CD8-positive, alpha-beta T cell (primary cell): ENCODE measurements at places on chromosomes 2 and 18.

DNA sequence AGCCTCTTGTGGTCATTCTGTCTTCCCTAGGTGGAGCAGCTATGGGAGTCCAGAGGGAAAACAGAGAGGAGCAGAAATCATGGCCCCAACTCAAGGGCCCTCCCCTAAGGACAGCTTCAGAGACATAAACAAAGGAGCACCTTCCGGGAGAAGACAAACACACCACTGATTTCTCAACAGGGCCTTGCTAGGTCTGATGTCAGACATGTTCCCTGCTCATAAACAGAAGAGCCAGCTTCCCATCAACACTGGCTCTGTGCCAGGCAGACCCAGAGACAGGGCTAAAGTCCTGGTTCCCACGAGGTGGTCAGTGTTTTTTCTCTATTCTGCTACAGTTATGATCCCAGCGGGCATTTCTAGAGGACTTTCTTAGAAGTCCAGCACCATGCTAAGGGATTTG, 19.3 kb downstream of the CXCR2 start:
- DNase-seq, result no peak

DNA sequence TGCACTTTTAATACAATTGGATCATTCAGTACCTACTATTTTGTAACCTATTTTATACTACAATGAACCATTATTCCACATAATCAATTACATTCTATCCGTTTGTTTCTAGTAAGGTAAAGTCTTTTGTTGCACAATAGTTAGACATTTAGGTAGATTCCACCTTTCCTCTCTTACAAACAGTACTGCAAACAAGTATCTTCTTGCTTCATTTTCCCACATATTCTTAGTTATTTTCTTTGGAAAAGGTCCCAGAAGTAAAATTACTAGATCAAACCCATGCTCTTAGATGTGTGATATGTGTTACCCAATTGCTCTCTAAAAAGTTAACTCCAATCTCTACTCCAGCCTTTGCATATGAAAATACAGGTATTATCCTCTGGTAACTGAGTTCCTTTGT, 49.6 kb downstream of the SPIRE1 start:
- no peak for DNase-seq

- no peak for DNase-seq
These were observed 124.4 kb downstream of the TMEM163 start for GRCh38 chr2:134594399-134594798.

DNA sequence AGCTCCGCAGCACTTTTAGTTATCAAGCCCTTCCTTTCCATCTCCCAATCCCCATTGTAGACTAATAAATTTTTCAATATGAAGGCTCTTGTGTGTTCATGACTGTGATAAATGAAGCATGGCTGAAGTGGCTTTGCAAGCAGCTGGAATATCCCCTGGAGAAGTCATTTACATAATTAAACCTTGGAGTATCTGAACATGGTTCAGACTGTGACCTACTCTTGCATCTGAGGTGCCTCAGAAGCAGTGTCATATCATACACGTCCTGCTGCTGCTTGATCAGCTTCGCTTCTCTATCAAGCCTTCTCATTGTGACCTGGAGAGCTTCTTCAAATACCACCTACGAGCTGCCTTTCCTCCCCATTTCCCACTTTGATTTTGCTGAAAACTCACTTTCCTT, 48.4 kb upstream of the ZNF397 start:
- no peak for DNase-seq

- no peak for DNase-seq
These were observed 110.9 kb downstream of the MIB1 start for GRCh38 chr18:21851327-21851961.

- DNase-seq, result no peak
These were observed 385.2 kb downstream of the TNS1 start for GRCh38 chr2:217617616-217618022.

DNA sequence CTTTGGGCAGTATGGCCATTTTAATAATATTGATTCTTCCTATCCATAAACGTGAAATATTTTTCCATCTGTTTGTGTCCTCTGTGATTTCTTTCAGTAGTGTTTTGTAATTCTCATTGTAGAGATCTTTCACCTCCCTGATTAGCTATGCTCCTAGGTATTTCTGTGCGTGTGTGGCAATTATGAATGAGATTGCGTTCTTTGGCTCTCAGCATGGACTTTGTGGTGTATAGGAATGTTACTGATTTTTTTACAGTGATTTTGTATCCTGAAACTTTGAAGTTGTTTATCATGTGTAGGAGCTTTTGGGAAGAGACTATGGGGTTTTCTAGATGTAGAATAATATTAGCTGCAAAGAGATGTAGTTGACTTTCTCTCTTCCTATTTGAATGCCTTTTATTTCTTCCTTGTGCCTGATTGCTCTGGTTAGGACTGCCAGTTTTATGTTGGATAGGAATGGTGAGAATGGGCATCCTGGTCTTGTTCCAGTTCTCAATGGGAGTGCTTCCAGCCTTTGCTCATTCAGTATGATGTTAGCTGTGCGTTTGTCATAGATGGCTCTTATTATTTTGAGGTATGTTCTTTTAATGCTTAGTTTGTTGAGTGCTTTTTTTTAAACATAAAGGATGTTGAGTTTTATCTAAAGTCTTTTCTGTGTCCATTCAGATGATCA, 27.0 kb upstream of the THUMPD2 start:
- no peak for DNase-seq

DNA sequence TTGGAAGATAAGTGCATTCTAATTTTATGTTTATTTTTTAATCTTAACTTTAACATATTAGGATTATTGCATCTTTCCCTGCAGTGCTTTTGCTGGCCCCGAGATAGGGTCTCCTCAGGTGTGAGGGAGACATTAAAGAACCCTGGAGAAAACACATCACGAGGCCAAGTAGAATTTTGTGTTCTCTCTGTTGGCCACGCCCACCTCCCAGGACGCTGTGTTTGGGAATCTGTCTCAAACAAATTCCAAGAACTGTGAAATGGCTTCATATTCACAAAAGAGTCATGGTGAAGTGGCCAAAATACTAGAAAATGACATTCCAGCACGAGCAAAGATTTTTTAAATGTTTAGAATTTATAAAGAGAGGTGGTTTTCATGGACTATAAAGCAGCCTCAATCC, 27.3 kb downstream of the RNF144A start:
- no peak for DNase-seq

- no peak for DNase-seq
These were observed 35.4 kb upstream of the LYPD6B start for GRCh38 chr2:149002891-149003740.

- no peak for DNase-seq
These were observed 1.1 kb upstream of the NAPG start for GRCh38 chr18:10524507-10525370.

DNA sequence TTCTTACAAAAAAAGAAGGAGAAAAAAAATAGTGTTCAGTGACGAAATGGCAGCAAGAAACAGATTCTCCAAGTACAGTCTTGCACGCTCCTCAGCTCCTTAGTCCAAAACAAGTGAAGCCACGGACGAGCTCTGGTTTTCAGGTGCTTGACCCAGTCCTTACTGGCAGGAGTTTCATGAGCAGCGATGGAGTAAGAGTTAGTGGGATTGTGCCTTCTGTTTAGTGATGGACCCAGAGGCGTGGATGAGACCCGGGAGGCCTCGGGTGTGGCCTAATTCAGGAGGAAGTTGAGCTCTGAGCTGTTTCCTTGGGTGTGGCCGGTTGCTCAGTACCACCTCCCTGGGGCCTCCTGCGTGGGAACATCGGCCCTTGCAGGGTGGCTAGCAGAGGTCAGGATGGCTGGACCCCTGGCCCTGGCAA, 52.0 kb downstream of the KIF5C start:
- DNase-seq, result peak; percentile 20

- DNase-seq, result no peak
These were observed 217.1 kb downstream of the TCF4 start for GRCh38 chr18:55370936-55371335.

DNA sequence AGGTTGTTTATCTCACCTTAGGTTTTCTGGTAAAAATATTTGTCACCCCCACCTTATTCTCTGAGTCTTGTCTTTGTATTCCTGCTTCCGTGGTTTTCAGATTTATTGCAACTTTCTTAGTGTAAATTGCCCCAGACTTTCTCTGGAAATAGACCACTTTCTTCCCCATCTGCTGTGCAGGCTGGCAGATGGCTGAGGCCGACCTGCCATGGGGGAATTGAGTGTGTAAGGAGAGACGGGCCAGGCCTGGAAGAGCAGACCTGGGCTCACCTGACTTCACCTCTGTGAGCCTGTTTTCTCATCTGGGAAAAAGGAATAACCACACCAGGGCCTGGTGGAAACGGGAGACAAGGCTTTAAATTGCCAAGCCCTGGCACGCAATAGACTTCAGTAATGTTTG, 44.9 kb downstream of the ACKR3 start:
- DNase-seq, result no peak

DNA sequence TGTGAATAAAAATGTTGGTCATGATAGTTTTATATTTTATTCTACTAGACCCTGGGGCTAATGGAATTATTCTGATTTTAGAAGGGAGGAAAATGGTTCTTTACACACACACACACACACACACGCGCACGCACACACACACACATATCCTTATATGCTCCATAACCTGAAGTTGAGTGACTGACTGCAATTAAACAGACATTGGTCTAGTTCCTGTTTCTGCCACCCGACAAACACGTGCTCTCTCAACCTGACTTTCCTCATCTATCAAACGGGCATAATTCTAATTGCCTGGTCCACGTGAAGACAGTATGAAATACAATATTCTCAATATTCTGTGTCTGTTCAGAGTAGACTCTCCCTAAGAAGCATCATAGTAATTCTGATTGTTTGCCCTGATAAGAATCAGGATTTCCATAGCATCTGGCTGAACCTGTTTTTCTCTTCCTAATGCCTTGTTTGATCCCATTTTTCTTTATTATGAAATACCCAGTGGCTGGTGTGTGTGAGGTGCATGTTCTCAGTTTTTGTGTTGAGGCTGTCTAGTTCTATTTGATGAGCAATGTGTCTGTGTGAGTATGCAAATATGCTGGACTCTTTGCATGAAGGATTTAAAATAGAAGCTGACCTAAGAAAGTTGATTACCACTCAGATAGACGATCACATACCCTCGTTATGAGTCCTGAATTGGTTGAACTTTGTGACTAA, 51.0 kb downstream of the SETBP1 start:
- DNase-seq, result no peak

- DNase-seq, result no peak
These were observed 7.6 kb downstream of the NEU4 start for GRCh38 chr2:241816431-241817121.
